Umbilical cord (tissue), 2 donors: ENCODE measurements at places on chromosomes 6 and 20. TPM values are rescaled to one million over a fixed set of nuclear protein-coding genes. Genes with fewer than 3 reads are reported as not detected.

DNA sequence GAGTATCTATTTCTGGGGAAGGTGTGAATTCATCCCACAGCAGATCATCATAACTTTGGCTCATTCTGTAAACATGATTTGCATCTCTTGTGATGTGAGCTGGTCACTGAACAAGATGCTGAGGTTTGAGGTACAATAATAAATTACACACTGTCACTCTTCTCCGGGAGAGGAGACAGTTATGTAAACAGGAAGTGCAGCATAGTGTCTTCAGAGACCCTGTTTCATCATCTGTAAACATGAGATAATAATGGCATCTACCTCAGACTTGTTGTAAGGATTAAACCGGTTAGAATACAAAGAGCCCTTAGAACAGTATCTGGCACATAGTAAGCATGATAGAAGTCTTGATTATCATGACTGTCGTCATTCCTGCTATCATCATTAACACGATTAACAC lies 125.2 kb downstream of the TBC1D7 start:
- no peak for DNase-seq

DNA sequence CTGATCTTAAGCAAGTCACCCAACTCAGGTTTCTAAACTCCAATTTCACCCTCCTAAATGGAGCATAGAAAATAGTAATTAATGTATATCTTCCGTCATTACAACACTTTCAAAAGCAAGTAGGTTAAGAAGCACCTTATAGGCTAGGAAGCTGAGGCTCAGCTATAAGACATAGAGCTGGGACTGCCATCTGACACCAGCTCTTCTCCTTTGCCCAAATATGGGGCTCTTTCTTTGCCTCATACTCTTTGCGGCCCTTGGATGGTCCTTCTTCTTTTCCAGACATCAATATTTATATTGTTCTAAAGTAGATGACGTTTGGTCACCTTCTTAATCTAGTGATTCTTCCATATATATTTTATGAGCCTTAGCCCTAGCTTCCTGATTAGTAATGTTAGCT lies 413.2 kb downstream of the LMBRD1 start:
- no peak for DNase-seq

- no peak for DNase-seq
Measured at GRCh38 chr6:74320074-74320473, 624.1 kb downstream of the CD109 start.

GRCh38 chr6:81253821-81254220 lies 498.7 kb downstream of the TENT5A start:
- no peak for DNase-seq

- DNase-seq = peak; percentile 74
Measured at GRCh38 chr6:147441751-147442150, 66.7 kb upstream of the SAMD5 start.

DNA sequence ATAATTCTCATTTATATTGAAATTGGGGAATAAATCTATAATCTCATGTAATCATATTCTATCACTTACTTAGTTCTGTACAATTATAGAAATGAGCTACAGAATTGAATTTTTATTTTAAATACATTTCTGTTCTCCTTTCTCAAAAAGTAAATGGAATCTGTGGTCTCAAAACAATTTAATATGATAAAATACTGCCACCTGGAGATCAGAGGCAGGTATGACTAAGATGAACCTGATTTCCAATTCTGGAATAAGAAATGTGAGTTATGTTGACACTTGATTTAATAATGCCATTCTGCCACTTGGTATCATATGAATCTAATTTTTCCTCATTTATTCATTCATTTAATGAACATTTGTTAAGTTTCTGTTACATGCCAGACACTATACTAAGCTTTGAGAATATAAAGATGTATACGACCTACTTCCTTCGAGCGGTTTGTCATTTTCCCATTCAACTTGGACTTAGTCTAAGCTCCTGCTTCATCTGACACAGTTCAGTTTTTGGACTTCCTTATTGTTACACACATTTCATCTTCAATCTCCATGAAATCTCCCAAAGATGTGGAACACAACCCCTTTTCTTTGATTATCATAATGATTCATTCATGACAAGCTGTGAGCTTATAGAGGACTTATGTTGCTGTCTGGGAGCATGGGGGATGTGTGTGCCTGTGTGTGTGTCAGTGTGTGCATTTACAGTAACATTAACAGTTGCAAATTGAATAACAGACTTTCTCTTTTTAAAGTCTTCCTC lies 7.5 kb upstream of the CCDC28A start:
- peak; percentile 54 for DNase-seq

GRCh38 chr6:33956206-33956605 lies 152.4 kb upstream of the MLN start:
- DNase-seq = no peak

DNA sequence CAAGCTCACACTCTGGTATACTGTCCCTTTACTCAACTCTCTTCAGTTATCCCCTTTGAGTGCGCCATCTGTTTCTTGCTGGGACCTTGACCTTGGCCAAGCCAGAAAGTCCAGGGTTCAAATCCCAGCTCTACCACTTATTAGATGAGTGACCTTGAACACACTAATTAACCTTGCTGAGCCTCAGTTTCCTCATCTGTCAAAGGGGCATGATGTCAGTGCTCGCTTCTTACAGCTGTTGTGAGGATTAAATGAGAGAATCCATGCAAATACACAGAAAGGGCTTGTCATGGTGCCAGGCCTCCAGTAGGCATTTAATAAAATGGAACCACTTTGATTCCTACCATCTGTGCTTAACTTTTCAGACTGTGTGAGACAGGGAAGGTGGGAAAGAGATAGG lies 34.3 kb downstream of the C6orf132 start:
- DNase-seq = no peak

The OR2H1 gene
- total RNA-seq = 1.2 TPM

The BMP5 gene
- 7.2 TPM for total RNA-seq

The GJA10 gene
- 1.7 TPM for total RNA-seq

The BTNL2 gene
- total RNA-seq = not detected

The WFDC10B gene
- total RNA-seq = not detected
